ELF-1 (cell line): ENCODE measurements at places on chromosomes 5 and 9.

DNA sequence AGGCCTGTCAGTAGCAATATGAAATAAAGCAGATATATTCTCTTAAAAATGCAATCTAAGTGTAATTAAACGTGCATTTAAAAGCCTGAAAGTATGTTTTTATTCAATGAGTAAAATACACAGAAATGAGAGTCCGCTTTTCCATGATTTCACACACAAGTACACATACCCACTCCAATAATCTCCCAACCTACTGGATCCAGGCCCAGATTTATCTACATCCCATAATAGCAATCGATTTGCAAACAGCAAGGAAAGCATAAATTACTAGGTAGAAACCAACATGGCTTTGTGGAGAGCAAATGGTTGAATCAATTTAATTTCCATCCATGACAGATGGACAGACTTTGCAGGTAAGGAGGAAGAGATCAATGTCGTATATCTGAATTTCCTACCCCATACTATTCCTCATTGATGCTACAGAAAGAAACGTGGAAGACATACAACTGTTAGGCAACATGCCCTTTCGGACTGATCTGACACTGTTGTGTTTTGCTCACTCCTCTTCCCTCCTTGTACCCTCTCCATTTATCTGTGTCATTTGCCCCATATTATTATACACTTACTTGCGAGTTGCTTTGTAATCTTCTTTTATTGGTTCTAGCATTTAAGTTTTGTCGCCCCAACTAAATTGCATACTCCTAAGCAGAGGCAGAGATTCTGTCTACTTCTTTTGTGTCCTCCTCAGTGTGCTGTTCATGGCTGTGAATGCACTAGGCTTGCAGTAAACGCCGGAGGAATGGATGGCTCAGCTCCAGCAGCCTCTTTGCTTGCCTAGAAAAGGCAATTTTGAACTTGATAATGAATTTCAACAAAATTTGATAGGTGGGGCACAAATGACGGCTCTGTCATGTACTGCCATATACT is 133.6 kb downstream of the NFIB start:
- no peak for DNase-seq

GRCh38 chr9:83625178-83625577 is 2.2 kb downstream of the IDNK start:
- no peak for DNase-seq

GRCh38 chr9:86485359-86485758 is 131.1 kb upstream of the TUT7 start:
- no peak for DNase-seq

- peak; percentile 43 for DNase-seq
Observed at GRCh38 chr9:134062461-134063087, 5.3 kb downstream of the BRD3 start.

GRCh38 chr5:133421394-133421793 is 190.9 kb downstream of the FSTL4 start:
- peak; percentile 62 for DNase-seq

DNA sequence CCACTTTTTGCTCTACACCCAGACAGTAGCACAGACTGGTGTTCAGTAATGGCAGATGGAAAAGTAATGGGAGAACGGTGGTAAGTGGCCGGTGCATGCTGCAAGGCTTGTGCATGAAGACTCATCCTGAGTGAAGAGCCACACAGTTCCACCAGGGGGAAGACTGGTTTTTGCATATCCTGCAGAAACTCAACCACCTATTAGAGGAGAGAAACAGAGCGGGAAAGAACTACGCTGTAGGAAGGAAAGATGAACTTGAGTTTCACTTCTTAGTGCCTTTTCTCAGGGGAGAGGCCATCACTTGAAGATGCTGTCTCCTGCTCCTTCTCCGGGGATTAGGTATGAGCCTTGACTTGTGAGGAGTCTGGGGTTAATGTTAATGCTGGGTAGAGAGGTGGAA is 9.4 kb upstream of the PRSS3 start:
- DNase-seq: no peak

GRCh38 chr5:42691413-42691937 is 65.1 kb upstream of the CCDC152 start:
- DNase-seq: no peak

GRCh38 chr5:94856257-94856800 is 237.9 kb downstream of the SLF1 start:
- DNase-seq: no peak

DNA sequence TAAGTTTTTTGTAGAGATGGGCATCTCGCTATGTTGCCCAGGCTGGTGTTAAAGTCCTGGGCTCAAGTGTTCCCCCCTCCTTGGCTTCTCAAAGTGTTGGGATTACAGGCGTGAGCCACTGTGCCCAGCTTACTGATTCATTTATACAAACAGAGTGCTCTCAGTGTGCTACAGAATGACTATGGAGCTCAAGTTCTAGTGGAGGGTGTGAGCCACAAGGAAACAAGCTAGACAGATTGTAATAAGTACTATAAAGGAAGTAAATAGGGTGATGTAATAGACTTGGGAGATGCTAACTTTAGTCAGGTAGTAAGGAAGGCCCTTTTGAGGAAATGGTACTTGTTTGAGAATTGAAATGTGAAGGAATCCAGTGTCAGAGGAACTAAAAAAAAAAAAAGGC is 1.7 kb upstream of the TMEM267 start:
- DNase-seq: no peak

DNA sequence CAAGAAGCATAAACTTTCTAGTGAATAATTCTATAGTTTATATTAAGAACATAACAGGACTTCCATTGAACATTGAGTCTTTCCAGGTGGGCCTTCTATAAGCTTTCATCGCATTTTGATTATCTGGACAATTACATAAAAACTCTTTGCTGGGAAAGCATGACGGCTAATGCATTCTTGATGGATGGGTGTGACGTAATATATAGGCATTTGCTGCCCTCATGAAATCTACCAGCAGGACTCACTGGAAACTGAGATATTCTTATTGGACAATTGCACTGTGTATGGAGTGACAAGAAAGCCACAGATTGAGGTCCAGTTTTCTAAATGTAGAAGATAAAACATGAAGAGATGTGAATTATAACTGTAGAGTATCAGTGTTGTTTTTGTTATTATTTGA is 15.0 kb downstream of the PTPRD start:
- DNase-seq: no peak

- no peak for DNase-seq
Observed at GRCh38 chr5:98341038-98342032, 432.1 kb upstream of the RGMB start.

DNA sequence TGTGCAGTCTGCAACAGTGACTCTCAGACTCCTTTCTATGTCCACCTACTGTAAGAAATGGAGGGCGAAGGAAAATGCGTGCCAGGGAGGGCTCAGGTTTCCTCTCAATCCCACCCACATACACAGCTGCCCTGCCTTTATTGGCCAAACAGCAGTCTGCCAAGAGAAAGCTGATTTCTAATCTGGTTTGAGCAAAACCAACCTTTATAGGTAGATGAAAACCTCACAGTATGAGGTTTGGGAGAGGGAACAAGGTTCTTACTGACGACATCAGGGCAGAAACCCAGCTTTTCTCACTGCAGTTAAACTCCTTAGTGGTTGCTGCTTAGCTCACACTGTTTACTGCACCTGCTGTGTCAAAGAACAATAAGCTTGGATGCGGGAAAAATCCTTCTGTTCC is 152.3 kb upstream of the KLF9 start:
- no peak for DNase-seq

- DNase-seq: no peak
Observed at GRCh38 chr9:113416149-113416721, 5.7 kb downstream of the C9orf43 start.

- DNase-seq: no peak
Observed at GRCh38 chr5:111528056-111528455, 15.7 kb upstream of the STARD4 start.

DNA sequence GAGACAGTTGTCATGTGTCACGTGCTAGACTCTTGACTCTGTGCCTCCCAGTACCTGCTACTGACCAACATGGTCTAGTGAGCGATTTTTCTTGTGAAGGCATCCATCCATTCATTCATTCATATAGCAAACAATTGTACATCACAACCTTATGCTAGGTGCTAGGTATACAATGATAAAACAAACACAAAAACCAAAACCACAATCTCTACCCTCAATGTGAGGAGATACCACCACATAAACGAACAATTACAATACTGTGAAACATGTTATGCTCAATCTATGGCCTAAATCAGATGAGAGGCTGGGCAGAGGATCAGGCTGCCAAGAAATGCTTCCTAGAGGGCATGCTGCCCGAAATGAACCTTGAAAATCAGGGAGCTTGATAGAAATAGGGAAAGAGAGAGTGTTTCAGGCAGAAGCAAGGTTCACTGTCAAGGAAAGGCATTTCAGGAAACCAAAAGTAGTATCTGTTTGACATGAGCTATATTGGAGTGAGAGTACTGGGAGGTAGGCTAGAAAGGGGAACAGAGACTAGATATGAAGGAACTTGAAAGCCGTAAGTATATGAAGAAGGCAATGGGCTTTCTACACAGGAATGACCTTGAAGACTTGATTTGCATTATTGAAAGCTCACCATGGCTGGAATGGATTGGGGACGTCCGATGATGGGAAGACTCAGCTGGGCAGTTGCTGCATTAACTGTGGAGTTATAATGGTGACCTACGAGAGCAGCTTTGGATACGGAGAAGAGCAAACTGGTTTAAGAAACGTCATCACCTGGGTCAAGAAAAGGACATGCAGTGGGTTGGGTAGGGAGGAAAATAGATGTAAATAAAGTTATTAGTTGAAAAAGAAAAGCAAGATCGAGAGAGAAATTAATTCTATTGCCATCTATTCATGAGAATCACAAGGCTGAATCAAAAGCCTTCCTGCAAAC is 90.1 kb downstream of the THBS4 start:
- no peak for DNase-seq

GRCh38 chr9:6955251-6955921 is 197.6 kb downstream of the KDM4C start:
- peak; percentile 19 for DNase-seq

DNA sequence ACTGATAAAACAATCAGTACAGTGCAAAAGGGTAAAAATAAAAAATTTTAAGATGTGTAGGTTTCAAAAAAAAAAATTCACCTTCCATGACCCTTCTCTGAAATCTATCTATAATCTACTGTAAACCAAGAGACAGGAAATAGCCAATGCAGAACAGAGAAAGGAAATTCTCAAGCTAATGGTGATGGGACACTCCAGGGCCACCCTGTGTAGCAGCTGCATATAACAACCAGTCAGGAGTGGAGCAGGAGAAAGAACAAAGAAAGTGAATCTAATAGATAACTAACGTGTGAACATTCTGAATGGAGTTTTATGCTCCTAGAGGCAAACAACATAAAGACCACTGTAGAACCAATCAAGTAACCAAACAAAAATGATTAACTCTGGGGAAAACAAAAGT is 16.6 kb downstream of the SPTLC1 start:
- DNase-seq: no peak

DNA sequence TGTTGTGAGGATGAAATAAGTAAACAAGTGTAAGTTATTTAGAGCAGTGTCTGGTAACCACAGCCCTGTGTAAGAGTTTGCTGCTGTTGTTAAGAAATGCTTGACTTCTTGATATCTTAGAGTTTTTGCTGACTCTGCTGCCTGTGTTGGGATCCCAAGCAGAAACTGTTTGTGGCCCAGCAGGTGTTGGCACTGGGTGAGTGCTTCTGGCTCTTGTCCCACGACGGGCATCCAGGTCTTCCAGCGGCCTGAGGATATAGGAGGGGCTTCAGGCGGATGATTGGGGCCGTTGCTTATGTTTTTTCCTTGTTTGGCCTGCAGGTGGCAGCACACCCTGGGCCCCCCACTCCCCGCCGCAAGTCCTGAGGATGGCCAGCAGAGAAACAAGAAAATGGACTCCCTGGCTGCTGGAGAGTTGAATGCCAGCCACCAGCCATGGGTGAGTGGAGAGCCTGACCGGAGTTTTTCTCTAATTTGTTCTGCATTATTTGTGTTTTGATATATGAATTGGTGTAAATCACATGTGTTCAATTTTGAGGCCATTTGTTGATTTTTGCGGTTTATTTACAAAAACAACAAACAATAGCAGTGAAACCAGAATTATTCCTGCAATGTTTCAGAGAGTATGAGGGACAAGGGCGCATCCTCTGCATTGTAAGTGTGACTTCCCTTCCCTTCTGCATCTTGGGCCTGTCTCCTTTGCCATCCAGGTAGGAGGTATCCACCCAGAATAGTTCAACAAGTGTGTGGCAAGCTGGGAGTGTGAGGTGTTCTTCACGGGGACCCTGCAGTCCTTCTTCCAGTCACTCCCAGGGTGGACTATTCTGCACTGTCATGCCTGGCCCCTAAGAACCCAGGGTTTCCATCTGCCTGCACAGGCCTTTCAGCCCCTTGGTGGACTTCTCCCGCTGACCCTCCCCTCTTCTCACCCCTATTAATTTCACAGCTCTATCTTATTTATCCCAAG is 50.3 kb downstream of the SLC22A5 start:
- peak; percentile 94 for DNase-seq
